ENCODE measurements at places on chromosomes 16 and 17. TPM values are rescaled to one million over a fixed set of nuclear protein-coding genes. Genes with fewer than 3 reads are reported as not detected.

DNA sequence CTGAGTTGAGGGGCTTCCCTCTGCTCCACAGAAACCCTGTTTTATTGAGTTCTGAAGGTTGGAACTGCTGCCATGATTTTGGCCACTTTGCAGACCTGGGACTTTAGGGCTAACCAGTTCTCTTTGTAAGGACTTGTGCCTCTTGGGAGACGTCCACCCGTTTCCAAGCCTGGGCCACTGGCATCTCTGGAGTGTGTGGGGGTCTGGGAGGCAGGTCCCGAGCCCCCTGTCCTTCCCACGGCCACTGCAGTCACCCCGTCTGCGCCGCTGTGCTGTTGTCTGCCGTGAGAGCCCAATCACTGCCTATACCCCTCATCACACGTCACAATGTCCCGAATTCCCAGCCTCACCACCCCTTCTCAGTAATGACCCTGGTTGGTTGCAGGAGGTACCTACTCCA is 26.0 kb downstream of the STH start:
- DNase-seq, result no peak

GRCh38 chr17:37294888-37295287 is 80.9 kb upstream of the C17orf78 start:
- no peak for DNase-seq

GRCh38 chr16:82082543-82083244 is 47.6 kb downstream of the HSD17B2 start:
- DNase-seq, result no peak

GRCh38 chr17:29016345-29017210 is 10.7 kb upstream of the SEZ6 start:
- no peak for DNase-seq

The ASPHD1 gene
- total RNA-seq, result not detected

The GPRC5B gene
- total RNA-seq, result 3.5 TPM

The HSD17B2 gene
- total RNA-seq, result 173 TPM
